Stimulated activated effector memory CD8-positive, alpha-beta T cell treated with anti-CD3 and anti-CD28 coated beads, Interleukin-12 subunit alpha, Interleukin-12 subunit beta, amount 100 ng/mL, for 72 hours (primary cell): ENCODE measurements at places on chromosomes 5 and 9.

- no peak for DNase-seq
Measured at GRCh38 chr5:154829589-154830218, 20.7 kb downstream of the FAXDC2 start.

DNA sequence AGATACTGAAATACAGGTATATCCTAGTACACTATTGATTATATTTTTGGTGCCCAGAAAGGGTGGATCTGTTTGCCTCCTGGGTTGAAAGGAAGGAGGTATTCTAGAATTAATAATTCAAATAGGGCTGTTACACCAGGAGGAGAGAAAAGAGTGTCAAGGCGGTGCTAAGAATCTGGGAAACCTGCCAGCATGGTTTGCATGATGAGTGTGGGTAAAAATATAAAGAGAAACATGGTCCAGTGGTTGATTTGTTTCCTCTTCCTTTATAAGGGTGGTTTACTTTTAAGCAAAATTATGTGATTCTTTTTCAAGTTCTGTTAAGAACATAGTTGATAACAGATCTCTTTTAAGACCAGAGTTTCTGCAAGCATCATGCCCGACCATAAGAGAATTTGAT lies 69.4 kb upstream of the NFIB start:
- no peak for DNase-seq

- no peak for DNase-seq
Measured at GRCh38 chr9:18404434-18405029, 69.4 kb upstream of the ADAMTSL1 start.

- no peak for DNase-seq
Measured at GRCh38 chr9:22643541-22643940, 196.9 kb downstream of the DMRTA1 start.

DNA sequence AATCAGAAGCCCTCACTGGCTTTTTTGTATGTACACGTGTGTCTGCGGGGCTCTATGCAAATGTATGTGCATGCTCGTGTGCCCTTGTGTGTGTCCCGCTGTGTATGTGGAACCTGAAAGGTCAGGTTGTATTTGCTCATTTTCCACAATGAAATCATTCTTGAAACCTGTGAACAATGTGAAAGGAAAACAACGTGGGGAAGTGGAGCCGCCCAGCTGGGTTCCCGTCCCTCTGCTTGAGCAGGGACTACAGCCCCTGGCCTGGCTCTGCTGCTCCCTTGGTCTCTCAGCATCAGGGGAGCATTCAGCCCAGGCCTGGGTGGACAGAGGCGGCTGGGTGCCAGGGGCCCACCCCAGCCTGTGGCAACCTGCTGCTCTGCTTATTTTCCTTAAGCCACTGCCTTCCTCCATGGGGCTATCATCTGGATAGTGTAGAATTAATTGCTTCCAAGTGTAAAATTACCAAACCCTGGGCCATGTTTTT lies 3.0 kb downstream of the ECSCR start:
- DNase-seq = no peak

- no peak for DNase-seq
Measured at GRCh38 chr5:124952079-124952478, 205.6 kb upstream of the ZNF608 start.

- DNase-seq = no peak
Measured at GRCh38 chr5:144549580-144549979, 378.9 kb downstream of the KCTD16 start.

- no peak for DNase-seq
Measured at GRCh38 chr9:91420501-91421127, 3.0 kb downstream of the NFIL3 start.

DNA sequence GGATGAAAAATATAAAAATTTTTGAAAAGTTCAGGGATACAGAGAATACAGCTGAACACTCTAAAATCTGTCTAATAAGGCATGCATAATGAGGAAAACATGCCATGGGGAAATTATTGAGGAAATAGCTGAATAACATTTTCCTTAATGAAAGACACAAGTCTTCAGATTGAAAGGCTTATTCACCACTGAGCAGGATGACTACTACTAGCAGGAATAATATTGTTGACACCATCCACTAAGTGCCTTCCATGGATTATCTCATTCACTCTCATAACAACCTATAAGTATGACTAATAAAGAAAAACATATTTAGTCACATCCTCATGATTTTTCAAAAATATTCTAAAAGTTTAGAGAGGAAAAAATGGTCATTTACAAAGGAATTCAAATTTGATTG lies 96.7 kb upstream of the FER start:
- DNase-seq = no peak

DNA sequence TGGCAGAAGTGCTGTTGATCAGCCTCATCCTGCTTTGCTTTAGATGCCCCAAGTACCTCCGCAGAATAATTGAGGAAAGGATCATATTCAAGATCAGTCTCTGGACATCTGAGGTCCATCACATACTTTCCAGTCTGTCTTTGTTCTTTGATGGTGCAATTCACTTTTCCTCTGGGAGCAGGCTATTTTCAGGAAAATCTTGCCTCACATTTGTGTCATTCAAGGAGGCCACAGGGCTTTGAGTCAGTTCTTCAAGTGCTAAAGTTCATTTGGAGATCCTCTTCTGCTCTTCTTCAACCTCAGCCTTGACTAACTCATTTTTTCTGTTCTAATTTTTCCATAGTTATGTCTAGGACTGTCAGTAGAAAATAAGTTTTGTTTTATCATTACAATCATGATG lies 18.6 kb downstream of the EQTN start:
- DNase-seq = no peak

DNA sequence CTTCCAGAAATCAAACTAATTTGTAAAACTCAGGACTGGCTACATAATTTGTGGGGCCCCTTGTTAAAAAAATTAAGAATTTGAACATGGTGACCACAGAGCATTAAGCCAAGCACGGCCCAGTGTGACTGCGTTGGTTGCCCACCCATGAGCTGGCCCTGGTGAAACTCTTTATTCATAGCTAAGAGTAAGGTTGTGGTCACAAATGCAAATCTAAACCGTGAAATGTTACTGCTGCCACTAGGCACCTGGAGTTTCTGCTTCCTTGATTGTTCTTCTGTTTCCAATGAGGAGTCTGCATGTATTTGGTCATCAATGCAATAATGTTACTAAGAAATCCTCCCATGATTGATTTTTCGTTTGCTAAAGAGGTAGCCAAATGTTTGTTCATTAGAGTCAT lies 4.2 kb downstream of the GCNT1 start:
- no peak for DNase-seq

DNA sequence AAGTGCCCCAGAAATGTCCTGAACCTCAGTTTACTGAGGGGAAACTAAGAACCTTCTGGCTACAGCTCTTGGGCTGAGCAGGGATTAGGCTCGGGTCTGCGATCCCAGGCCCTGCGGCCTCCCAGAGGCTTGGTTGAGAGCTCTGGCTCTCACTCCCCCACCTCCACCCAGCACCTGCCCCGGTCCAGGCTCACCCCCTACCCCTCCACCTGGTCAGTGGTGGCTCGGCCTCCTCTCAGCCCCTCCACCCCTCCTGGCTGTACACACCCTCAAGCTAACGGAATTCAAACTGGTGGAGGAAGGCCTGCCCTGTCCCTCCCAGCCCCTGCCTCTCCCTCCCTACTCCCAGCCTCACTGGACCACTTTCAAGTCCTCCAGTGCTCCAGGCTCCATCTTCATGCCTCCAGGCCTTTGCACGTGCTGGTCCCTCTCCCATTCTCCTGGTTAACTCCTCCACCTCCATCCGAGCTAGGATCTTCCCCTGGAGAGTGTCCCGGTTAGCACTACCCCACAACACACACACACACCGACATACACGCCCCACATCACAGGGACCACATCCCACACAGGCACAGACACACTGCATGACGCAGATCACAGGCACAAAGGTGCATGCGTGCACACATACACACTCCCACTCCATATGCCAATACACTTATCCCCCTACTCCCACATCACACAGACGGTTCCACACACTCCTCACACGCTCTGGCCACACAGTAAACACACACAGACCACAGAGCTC lies 130.9 kb downstream of the C9orf50 start:
- DNase-seq = no peak

- DNase-seq = no peak
Measured at GRCh38 chr9:111271481-111272080, 58.4 kb downstream of the OR2K2 start.

DNA sequence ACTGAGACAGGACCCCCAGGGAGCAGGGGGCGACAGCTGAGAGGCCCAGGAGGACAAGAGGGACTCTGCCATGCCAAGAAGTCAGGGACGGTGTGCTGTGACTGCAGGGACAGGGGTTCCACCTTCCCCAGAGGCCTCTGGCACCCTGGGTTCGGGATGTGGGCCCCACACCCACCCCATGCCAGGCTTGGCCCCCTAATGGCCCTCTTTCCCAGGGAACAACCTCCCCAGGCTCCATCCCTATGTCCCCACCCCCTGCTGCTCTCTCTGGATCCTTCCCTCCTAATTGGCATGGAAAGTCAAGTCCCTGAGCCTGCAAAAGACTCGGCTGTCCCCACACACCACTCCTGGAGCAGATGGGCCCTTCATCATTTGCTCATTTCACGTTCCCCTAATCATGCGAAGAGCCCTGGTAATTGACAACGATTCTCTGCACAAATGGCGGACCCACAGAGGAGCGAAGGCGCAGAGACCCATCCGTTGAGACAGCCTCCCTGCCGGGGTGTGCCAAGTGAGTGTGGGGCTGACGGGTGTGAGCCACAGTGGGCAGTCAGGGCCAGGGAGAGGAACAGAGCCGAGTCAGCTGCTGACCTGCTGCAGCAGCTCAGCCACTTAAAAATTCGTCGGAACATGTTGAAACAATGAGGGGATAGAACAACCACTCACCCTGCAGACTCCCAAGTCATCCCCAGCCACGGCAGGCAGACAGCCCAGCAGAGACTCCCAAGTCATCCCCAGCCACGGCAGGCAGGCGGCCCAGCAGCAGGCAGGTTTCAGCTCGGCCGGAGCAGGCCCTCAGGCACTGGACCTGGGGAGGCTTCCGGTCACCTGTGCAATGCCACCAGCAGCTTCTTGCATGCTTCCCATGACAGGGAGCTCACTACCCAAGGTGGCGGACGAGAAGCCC lies 109.0 kb downstream of the VAV2 start:
- DNase-seq = no peak

GRCh38 chr9:83526901-83527300 lies 11.3 kb downstream of the FRMD3 start:
- no peak for DNase-seq

GRCh38 chr5:180950291-180950949 lies 38.2 kb upstream of the BTNL3 start:
- no peak for DNase-seq

GRCh38 chr9:85941622-85941940 lies 635 bp downstream of the NAA35 start:
- no peak for DNase-seq

DNA sequence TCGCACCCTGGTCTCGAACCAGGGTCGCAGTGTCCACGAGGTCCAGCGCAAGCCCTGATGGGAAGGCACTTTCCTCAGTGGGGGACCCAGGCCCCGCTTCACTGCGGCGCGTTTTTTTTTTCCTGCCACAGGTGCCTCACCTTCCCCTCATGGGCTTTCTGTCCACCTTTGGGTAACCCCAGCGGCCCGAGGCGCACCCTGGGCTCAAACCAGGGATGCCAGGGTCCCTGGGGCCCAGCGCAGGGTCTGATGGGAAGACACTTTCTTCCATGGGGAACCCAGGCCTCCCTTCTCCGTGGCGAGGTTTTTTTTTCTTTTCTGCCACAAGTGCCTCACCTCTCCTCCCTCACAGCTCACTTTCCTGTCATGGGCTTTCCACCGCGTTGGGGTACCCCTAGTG lies 1269.9 kb downstream of the FOXD4L5 start:
- DNase-seq = no peak

DNA sequence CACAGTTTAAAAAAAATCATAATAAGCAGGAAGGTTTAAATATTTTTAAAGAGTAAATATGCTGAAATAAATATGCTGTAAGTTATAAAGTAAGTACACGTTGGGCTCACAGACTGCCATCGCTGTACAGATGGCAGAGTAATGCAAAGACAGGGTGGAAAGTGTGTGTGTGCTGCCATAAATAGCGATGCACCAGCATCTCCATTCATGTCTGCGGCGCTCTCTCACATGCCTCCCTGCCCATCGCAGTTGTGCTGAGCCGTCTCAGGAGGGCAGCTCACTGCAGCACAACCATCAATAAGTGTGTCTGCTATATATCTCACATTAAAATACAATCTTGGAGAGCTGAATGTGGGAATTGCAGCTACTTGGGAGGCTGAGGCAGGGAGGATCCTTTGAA lies 14.3 kb downstream of the MOCS2 start:
- no peak for DNase-seq
